ENCODE measurements at places on chromosomes 7 and 10.
A peak's percentile ranks its signal among the peaks of the same experiment; 100 is the strongest.

- no peak for DNase-seq
Observed at GRCh38 chr7:10225275-10225674, 748.4 kb upstream of the PHF14 start.

DNA sequence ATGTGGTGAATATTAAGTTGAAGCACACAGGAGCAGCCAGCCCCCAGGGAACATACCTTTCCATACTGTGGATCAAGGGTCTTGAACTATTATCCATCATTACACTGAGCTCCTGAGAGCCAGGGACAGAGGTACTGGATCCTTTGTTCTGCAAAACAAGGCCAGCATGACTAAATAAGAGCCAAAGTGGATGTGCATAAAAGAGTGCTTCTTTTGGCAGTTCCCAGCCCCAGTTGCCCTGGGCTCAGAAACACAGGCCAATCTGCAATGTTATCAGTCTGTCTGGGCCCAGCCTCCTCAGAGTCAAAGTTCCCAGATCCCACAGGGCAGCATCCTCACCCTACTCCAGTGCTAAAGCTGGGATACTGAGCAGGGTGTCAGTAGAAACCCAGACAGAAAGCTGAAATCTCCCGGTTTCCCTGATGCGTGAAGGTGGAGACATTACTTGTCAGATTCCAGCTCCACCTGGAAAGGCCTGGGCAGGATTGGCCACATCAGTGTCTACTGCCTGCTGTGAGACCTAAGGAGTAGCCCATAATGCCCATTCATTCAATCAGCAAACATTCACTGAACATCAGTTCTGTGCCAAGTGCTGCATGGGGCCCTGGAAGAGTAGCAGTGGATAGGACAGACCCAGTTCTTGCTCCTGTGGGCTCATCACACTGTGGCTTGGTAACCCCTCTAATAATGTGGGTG, 342.7 kb downstream of the CXCL12 start:
- DNase-seq, result no peak

GRCh38 chr10:61832866-61833481, 68.5 kb upstream of the ARID5B start:
- peak; percentile 25 for DNase-seq

DNA sequence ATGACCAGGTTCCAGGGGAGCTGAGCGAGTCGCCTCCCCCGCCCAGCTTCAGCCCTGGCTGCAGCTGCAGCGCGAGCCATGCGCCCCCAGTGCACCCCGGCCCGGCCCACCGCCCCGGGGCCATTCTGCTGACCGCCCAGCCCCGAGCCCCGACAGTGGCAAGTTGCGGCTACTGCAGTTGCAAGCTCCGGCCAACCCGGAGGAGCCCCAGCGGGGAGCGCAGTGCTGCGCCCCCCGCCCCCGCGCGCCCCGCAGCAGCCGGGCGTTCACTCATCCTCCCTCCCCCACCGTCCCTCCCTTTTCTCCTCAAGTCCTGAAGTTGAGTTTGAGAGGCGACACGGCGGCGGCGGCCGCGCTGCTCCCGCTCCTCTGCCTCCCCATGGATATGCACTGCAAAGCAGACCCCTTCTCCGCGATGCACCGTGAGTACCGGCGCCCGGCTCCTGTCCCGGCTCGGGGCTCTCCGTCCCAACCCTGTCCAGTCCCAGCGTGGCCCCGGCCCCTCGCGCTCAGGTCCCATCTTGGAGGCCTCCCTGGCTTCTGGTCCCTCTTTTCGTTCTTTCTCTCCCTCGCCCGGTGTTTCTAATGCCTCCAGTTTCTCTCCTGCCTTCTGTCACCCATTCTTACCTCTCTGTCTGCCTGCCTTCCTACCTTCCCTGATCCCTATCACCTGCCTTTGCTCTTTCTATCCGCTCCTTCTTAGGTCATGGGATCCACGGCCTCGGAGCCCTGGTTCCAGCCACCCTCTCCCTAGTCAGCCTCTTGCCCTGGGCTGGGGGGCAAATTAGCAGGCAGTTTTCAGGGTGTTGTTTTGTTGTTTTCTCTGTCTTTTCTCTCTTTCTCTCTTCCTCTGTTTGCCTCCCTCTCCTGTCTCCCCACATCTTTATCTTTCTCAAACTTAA, 751 bp downstream of the PAX2 start:
- DNase-seq, result no peak

DNA sequence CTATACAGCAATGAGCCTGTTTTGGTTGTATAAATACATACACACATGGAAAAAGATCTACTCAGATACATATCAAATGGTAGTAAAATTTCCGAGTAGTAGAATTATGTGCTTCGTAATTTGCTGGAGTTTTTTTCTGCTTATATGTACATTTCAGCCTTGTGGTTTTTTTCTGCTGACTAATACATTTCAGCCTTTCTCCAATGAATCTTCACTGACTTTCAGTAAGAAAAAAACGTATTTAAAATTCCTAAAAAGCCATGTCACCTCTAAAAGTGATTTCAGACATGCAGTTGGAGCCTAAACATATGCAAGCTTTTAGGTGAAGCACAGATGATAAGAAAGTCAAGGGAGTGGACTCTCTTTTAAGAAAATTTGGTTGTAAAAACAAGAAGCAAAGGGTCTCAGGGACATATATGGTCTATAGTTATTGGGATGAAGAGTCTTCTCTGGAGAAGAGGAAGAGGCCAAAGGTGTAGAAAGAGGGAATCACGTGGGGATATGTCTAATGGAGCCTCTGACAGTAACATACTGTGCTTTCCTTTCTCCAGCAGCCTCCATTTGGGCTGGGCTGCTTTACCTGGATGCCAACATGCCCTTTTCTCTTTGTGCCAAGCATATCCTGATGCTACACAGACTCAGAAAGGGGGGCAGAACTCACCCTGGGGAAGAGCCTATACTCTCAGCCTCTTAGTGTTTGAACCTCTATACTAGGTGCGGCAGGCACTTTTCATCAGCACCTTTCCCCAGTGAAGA, 2.4 kb downstream of the AMPH start:
- no peak for DNase-seq

DNA sequence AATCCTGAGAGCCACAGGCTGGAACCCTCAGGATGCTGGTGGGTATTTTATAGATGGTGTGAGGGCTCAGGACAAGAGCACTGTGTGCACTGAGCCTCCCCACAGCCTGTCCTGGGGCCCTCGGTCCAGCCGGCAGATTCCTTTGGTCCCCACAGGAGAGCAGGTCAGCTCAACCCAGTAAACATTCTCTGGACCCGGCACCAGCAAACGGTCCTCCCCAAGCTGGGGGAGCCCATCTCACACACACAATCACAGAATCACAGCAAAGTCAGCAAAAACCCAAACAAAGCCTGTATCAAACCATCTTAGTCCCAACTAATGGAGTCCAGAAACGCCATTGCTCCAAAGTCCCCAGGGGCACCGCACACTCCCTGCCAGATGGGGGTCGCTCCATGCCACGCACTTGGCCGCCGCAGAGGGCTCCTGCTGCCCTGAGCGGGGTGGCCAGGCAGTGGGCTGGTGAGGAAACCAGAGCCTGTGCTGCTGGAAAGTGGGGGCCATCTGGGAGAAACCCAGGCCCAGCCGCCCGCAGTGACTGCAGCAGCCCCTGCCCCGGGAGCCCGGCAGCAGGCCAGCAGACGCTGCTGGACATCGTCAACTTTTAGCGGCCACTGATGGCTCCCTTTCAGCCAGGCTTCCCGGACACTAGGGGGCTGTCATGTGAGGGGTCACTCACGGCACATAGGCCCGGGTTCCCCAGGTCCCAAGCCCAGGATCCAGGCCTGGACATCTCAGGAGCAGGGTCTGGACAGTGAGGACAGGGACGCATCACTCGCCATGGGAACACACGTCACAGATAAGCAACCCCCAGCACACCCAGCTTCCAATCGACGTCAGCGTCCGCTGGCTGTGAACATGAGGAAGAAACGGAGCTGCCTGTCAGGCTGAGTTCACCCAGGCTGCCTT, 52.6 kb downstream of the DPYSL4 start:
- no peak for DNase-seq

DNA sequence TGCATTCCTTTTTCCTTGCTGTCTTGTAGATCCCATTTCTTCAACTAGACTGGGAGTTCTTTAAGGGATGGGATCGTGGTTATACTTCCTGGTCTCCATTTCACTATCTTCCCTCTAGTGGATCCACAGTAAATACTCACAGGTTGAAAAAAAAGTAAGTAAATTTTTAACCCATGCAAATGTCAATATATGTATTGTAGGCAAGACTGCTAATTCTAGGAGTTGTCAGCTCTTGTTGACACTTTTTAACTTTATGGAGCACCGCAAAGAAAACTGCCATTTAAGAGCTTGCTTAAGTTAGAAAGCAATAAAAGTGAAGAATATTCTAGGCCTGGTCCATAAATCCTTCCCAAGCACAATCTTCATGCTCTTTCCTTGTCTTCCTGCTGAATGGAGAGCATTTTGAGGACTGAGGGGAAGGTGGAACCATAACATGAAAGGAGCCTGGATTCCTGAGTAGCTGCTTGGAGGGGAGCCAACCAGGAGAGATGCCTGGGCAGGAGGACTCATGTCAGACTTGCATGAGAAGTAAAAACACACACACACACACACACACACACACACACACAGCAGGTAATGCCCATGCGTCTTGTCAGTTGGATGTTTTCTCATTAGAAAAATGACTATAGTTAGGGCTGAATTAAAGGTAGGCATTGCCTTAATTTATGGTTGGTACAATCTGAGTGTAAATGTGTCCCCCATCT, 32.2 kb downstream of the VWA2 start:
- peak; percentile 78 for DNase-seq

GRCh38 chr10:93612311-93612710, at the start of gene PDE6C:
Gene PDE6C (plus strand): TSS chr10:93612537. CDS start chr10:93612726, 189 bp downstream.
- DNase-seq, result no peak

- no peak for DNase-seq
Observed at GRCh38 chr10:104862-105565, 30.2 kb upstream of the ZMYND11 start.

DNA sequence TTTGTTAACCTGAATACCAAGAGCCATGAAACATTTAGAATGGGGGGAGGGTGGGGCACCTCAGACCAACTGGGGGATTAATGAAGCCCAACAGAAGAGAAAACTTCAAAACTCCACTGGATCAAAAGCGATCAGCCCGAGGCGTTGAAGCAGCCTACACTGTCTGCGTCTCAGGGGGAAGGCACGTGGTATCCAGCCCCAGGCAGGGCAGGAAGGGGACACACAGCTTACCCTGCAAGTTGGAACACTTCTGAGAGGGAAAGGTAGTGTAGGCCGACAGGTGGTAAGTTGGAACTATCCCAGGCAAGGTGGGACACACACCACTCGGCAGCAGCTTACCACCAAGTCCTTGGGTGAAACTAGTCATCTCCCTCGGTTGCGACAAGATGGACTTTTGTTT, 102.9 kb downstream of the TAX1BP1 start:
- no peak for DNase-seq

GRCh38 chr10:51405580-51406351, 293.6 kb downstream of the CSTF2T start:
- no peak for DNase-seq

DNA sequence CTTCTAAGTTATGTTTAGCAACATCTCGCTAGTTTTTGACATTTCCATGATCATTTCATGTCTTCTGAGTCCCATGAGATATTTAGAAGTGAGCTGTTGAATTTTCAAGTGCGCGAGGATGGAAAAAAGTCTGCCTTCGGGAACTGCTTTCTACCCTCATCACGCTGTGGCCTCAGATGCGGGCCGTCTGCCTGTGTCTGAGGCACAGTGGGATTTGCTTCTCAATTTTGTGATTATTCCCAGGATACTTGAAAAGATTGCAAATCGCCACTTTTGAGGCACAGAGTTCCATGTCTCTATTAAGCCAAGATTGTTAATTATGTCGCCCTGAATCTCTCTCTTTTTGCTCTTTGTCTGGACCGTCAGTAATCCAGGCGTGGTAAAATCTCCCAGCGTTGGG, 30.8 kb upstream of the NKX6-2 start:
- no peak for DNase-seq

GRCh38 chr7:80392229-80393169, 119.4 kb downstream of the GNAT3 start:
- no peak for DNase-seq

- DNase-seq, result no peak
Observed at GRCh38 chr10:113843972-113844485, 9.9 kb downstream of the DCLRE1A start.

DNA sequence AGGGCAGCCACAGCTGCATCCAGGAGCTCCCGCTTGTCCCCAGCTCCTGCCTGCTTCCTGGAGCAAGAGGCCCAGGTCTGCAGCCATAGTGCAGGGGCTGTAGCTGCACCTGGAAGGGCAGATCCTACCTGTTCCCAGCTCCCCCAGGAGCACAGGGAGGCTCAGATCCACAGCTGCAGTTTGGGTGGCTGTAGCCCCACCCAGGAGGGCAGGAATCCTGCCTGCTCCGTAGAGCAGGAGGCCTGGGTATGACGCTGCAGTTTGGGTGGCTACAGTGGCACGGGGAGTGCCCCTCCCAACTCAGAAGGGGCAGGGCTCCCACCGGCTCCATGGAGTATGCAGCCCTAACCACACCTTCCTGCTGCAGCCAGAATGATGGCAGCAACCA, 26.7 kb upstream of the CDCA7L start:
- DNase-seq, result no peak

GRCh38 chr7:94514140-94514889, 4.7 kb downstream of the CASD1 start:
- DNase-seq, result no peak

- no peak for DNase-seq
Observed at GRCh38 chr10:16986406-16987205, 143.0 kb downstream of the CUBN start.

- no peak for DNase-seq
Observed at GRCh38 chr7:44307905-44308595, 17.3 kb downstream of the CAMK2B start.

DNA sequence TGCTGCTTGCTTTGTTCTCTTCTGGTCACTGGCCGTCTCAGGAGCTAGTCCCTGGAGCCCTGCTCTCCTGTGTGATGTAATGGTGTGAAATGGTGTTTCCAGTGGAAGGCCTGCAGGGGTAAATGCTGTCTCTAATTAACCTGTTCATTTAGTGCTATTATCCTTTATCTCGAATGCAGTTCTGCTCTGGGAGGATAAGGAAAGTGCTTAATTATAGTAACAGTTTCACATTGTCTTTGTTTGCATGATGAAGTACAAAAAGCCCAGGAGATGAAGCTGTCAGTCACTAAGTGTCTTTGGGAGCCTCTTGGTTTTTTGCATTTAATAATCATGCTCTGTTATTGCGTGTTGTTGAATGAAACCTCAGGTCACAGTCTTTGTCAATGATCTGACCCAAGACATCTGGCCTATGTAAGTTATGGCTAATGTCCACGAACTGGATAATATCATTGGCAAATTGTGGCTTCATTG, 755.3 kb upstream of the GALNT17 start:
- DNase-seq, result no peak

Measured in NCI-H226 (cell line).